T-helper 22 cell (primary cell): ENCODE measurements at places on chromosomes 7 and 10.

GRCh38 chr7:115600207-115600606, 430.4 kb downstream of the TFEC start:
- DNase-seq = no peak

- no peak for DNase-seq
These were observed at the start of gene GDF2 for GRCh38 chr10:47322300-47323061. TSS of gene GDF2 (plus strand) at chr10:47322454. CDS start at chr10:47322669, 215 bp downstream.

GRCh38 chr10:36630267-36630666, 495.1 kb upstream of the ANKRD30A start:
- no peak for DNase-seq

DNA sequence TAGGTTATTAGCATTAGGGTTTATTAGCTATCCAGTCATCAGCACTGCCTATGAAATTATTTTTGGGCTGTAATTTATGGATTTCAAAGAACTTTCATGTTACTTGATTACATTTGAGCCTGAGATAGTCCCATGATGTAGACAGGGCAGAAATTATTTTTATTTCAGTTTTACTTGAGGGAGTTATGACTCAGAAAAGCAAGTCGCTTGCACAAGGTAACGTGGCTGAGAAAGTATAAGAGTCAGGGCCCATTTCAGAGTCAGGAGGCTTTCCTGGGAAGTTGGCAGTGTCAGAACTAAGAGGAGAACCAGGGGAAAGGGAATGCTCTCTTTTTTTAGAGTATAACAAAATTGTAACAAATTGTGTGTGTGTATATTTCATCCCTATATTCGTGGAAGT, 16.5 kb downstream of the GATA3 start:
- DNase-seq = no peak

GRCh38 chr10:71396711-71397295, at the start of gene CDH23:
TSS of gene CDH23 (plus strand) at chr10:71396920. CDS start at chr10:71439832, 42,912 bp downstream.
- no peak for DNase-seq

DNA sequence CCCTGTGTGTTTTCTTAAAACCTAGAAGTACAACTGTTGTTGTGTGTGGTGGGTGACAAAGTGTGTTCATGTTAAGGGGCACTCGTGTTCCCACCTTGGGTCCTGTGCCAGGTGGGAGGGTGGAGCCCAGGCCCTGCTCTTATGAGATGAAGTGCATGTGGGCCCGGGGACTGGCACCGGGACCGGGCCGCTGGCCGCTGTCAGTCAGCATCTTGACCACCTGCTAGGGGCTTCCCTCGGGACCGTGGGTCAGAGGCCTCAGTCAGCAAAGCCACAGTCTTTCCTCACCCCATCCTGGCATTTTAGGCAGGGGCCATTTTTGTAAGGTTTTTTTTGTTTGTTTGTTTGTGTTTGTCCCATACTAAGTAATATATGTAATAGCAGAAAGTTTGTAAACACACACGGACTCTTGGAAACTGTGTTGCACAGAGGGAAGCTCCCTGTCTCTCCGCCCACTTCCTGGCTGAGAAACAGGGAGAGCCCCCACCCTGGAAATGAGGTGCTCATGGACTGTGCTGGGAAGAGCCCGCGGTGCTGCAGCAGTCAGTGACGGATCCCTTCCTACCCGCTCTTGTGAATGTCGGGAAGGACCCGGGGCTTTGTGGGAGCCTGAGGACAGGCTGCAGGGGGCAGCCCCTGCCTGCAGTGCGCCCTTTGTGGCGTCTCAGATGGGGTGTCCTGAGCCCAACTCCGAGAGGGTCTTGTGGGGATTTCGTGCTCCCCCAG, 13.4 kb downstream of the AGAP3 start:
- no peak for DNase-seq

- no peak for DNase-seq
These were observed 37.9 kb downstream of the PNLIPRP3 start for GRCh38 chr10:116465546-116465945.

- DNase-seq = no peak
These were observed 45.6 kb downstream of the CACNA2D1 start for GRCh38 chr7:82397879-82398524.

GRCh38 chr10:62655337-62655994, 149.1 kb upstream of the ADO start:
- no peak for DNase-seq

GRCh38 chr7:149625340-149625946, 127.8 kb upstream of the ZNF746 start:
- no peak for DNase-seq

GRCh38 chr7:92460109-92460508, 12.8 kb downstream of the GATAD1 start:
- DNase-seq = no peak

GRCh38 chr7:92044148-92044547, 90.1 kb downstream of the CYP51A1 start:
- DNase-seq = no peak

- DNase-seq = no peak
These were observed 14.1 kb downstream of the MICU1 start for GRCh38 chr10:72611783-72612182.

- no peak for DNase-seq
These were observed 136.1 kb upstream of the TARP start for GRCh38 chr7:38409531-38409930.

GRCh38 chr10:69655124-69655867, 25.2 kb downstream of the FAM241B start:
- DNase-seq = no peak

GRCh38 chr7:48389977-48390376, 218.7 kb downstream of the ABCA13 start:
- no peak for DNase-seq

DNA sequence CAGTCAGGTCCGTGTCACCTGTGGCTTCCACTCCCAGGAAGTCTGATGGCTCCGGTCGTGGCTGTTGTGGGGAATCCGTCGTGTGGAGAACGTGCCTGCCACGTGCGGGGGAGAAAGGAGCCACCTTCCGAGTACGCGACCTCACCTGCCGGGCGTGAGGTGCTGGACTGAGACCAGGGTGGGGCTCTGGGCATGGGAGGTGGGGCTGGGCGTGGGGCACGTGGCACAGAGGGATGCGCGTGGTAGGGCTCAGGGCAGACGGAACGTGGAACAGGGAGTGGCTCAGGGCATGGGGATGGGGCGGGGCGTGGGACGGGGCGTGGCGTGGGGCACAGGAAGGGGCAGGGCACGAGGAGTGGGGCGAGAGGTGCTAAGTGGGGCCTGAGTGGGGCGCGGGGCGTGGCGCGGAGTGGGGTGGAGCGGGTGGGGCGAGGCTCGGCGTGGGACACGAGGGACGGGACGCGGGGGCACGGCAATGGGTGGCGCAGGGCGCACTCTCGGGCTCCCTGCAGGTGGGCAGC, 64.8 kb downstream of the C10orf143 start:
- DNase-seq = no peak

- no peak for DNase-seq
These were observed 720.8 kb downstream of the LRMDA start for GRCh38 chr10:76152186-76152585.

- DNase-seq = no peak
These were observed 272.6 kb downstream of the GATA3 start for GRCh38 chr10:8327140-8327423.

GRCh38 chr10:12735843-12736462, 265.6 kb downstream of the CCDC3 start:
- DNase-seq = no peak

DNA sequence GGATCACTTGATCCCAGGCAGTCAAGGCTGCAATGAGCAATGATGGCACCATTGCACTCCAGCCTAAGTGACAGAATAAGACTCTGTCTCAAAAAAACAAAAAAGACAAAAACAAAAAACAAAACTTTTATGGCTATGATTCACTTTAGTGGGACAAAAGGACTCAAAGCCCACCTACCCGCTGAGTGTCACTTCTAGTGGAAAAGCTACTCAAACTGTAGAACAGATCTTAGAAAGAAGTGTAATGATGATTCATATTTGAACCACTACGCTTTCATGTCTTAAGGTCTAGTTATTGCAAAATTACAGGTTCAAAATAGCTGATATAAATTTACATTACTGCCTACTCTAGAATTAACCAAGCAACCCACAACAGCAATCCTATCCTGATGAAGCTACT, 47.1 kb upstream of the OTUD1 start:
- DNase-seq = no peak

- no peak for DNase-seq
These were observed 322.7 kb upstream of the PFKP start for GRCh38 chr10:2744547-2745200.

DNA sequence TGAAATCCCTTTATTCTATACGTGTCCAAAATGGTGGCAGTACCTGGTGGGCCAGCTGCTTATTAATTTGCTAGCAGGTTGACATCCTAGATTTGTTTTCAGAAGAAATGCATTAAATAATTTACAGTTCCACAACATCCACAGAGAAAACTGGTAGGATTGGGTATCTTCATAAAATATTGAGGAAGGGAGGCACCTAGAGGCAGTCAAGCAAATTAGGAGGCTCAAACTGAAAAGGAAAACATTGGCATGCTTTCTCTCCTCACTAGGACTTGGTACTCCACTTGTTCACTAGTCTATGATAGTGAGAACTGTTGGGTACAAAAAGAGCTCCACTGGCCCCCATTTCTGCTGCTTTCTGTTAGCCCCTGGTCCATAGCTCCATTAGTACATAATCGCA, 18.3 kb upstream of the LRGUK start:
- no peak for DNase-seq

DNA sequence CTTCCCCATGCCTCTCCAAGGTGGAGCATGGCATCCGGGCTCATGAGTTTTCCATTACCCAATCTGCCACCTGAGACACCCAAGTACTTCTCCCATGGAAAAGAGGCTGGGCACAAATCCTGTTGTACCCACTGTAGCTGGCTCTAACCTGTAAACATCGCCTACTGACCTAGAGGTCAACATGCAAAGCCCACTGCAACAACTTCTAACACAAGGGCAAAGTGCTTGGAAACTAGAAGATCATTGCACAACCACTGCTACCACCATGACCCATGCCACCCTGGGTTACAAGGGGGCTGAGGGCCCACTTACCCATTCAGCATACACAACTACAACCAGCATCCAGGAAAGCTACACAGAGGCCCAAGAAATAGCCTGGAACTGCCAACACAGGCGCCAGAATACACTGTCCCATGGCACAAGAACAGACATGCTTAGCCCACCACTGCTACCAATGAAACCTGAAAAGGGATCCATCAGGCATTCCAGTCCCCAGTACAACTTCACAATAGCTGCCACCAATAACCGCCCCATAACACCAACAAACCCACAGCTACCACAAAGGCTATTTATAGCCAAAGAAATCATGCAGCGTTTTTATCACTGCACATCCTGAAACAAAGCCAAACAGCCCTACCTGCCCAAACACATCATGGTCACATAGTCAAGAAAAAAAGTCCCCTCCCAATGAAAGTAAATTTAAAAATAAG, 63.4 kb downstream of the RNF32 start:
- DNase-seq = no peak

DNA sequence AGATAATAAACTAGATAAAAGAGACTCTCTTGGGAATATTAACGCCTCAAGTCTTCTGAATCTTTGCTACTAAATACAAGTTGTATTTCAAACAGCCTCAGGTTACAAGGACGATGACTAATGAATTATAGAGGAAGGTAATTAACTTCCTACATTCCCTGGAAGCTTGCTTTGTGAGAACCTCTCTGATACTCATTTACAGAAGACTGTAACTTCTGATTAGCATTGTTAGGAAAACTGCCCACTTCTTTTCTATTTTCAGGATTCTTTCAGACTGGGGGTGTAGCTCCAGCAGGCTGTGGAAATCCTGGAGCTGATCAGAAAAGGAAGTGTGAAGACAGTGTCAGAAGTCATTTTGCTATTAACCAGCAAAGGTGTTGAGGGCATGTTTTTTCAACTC, 316.7 kb upstream of the NPSR1 start:
- no peak for DNase-seq

DNA sequence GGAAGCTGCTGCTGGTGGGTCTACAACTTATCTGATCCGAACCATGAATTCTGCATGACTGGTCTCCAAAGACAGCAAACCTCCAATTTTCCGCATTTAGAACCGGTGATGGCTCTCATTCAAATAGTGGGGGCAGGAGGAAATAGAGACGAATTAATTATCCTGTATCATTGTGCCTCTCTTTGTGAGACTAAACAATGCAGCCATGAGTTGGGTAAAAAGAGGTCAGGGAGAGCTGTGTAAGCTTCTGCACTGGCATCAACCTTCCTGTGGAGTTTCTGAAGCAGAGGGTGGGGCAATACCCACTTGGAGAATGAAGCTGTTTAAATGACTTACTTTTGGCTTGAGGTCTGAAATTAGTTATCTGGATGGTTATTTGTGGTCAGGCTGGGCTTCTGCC, 266.4 kb downstream of the SORCS3 start:
- DNase-seq = no peak

DNA sequence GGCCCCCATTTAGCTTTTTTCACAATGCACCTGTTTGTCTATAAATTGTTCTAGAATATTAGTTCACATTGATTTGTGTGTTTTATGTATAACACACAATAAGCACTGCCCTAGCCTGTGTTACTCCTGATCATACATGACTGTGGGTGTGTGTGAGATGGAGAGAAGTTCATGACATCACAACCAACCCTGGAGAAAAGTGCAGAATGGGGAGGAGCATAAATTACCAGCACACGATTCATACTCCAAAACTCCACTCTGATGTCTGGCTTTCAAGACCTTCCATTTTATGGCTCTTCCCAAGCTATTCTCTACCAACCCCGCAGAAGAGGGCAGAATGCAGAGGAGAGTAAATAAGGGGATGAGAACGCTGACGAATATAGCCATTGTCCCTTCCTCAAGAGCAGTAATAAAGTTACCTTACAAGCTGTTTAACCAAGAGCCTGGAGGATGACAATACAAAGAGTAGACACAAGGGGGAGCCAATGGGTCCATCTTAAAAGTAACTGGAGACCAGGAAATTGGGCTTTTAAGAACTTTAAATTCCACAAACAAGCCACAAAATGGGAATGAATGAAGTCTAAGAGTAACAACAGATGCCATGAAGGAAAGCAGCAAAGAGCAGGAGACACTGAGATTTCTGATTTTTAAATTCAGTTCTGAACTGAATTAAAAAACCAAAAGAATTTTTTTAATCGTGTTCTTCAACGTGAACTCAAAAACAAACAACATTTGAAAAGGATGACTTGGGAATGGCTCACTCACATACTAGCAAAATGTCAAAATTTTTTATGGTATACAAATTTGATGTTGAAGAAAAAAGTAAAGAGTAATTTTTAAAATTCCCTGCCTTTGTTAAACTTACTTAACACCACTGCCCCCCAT, 159.6 kb downstream of the PARD3 start:
- DNase-seq = no peak

DNA sequence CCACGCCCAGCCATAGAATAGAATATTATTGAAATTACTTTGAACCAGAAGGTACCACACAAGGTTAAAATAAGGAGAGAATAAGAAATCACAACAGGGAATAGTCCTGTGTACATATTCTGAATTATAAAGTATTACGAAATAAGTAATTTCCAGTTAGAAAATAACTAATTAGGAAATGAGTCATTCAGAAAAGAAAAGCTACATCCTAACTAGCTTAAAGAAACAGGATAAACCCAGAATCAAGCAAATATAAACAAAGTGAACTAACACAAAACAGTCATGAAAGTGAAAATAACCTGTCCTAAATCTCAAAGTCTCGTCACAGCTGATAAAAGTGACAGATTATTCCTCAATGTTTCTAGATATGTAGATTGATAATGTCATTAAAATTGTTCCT, 74.8 kb upstream of the NEBL start:
- DNase-seq = no peak

GRCh38 chr10:131216681-131217230, 94.8 kb downstream of the TCERG1L start:
- DNase-seq = no peak
